ENCODE measurements at places on chromosomes 12 and 14.
A peak's percentile ranks its signal among the peaks of the same experiment; 100 is the strongest.

DNA sequence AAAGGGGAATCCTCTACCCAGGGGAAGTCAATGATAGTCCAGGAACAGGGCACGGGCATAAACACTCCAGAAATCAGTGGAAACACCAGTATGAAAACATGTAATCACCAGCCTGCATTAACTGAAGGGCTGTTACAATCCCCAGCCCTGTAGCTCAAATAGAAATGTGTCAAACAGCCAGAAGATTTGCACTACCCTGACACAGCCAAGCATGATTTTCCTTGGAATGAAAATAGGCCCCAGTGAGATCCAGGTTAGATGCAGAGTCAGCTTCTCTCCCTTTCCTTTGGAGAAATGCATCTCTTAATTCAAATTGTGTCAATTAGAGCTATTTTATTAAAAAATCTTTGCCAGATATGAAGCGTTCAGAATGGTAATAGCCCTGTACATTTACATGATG lies 158.1 kb downstream of the RPS29 start:
- DNase-seq: no peak

DNA sequence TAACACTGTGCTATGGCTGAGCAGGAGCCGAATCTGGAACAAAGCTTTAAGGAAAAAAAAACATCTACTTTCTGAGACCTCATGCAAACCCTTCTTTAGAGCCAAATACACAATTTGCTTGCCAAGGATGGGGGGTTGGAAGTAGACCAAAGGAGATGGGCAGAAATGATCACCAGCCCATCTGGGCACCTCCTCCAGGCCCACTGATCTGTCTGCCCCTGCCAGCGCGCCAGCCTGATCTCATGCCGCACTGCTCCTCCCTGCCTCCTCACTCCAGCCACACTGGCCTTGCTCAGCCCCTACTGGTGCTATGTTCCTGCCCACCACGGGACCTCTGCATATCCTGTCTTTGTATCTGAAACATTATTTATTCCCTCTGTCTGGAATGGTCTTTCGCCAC lies 24.8 kb upstream of the RAB35 start:
- DNase-seq: no peak

DNA sequence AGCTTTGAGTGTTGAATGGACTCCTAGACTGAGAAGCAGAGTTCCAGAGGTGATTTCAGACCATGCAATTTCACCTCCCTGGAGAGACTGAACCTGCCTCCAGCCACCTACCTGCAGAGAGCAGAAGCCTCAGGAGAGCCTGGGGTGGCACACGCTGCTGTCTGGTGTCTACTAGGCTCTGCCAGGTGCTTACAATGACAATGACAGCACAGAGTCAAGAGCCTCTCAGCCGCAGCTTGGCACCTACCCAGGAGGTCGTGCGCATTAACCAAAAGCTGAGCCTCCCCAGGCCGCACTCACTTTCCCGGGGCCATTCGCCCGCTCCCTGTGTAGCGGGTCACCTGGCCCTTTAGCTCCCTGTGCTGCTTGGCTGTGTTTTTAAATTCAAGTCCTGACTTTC lies 63.2 kb downstream of the TESC start:
- DNase-seq: no peak

DNA sequence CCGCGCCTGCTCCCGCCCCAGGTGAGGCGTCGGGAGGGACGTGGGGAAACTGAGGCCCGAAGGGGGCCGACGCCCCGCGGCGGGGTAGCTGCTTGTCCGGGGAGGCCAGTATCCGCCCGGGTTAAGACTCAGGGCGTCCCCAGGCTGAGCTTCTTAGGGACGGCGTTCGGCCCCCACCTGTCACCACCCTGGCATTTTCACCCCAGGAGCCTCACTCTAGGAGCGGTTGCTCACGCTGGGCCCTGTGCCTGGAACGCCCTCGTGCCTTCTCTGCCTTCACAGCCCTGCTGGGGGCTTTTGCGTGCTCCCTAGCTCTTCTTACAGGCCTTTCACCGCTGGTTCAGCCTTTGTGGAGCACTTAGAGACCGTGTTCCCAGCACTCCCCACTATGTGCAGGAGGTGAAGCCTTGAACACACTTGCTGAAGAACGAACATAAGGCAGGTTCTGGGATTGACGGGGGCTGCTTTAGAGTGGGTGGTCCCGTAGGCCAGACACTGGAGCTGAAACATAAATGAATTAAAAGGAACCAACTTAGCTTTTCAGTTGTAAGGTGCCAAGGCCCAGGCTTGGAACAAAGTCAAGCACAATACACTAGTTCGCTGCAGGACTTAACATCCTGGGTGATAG lies 601 bp downstream of the ZNF839 start:
- no peak for DNase-seq

GRCh38 chr14:91356181-91356763 lies 61.3 kb downstream of the CCDC88C start:
- no peak for DNase-seq

DNA sequence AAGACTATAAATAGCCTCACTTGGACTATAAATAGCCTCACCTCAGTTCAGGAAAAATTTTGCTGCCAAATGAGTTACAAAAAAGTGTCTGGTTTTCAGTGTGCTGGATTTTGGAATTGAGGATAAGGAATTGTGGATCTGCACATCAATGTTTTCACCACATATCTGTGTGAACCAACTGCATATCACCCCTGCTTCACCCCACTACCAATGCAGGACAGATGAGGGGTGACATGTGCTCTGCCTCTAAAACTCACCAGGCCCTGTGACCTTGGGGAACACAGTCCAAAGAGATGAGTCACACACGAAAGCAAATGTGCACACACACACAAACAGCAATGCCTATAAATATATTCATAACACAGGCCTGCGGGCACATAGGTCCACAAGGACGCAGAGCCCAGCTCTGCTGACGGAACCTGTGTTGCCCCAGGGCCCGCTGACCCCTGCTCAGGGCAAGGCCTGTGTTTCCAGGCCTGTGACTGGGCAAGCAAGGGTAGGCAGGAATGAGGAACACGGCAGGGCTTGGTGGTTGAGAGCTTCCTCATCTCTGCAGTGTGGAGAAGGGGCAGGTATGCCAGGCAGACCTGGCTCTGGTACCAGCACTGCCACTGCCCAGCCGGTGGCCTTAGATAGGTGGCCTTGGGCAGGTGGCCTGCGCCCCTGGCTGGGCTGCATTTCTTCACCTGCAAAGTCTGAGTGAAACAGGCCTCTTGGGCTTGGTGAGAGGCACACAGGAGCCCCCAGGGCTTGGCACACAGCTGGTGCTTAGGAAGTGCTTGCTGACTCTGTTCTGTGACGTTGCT lies 82.4 kb downstream of the ARL6IP4 start:
- DNase-seq: no peak

DNA sequence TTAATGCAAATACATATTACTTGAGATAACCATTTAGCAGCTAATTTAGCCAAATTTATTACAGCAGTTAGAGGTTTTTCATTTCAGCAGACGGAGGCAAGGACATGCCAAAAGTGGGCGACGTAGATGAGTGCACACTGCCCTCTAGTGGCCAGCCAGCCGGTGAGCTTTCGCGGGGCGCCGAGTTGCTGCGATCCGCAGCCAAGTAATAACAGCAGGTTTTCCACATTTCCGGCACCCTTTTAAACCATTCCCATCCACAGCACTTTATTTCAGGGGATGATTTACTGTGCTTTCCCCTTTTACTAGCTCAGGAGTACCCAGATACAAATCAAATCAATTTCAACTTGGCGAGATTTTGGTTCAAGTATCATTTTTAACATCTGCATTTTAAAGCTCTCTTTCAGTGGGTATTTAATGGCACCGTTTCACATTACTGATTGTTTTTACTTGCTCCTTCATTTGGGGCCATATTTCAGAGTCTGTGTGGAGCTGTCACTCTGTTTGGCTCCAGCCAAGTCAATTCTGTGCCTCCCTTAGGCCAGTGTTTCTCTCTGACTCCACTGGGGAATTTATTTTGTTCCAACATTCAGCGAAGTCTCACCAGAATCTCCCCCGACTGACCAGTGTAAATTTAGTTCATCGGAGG lies 158.0 kb downstream of the EGLN3 start:
- DNase-seq: peak; percentile 9

DNA sequence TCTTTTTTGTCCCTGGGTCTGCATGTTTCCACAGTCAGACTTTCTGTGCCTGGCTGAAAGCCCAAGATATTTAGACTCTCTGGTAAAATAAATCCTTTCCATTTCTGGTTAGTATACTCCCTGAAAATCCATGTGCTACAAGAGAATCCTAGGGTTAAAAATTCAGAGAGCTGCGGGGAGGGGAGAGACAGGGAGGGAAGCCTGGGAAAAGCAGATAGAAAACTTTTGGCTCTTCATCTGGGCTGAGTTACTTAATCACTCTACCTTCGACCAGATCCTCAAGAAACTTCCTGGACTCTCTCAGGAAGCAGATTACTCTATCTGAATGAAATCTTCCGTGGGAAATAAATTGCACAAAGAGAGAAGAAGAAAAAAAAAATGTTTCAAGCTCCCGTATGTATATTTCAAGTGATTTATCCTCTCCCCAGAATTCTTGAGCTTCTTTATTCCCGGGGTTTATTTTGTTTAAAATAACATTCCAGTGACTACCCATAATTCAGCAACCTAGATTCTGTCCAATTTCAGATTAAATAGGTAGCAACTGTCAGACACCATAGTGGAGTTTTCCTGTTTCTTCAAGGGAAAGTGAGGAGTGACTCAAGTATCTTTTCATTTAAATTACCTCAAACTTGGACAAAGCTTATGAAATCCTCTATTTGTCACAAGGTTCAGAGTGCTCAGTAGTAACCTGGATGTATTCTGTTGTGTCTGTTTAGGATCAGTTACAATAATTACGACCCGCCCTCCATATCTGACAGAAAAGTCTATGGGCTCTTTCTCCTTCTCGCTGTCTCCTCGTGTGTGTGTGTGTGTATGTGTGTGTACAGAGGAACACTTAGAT lies 163.7 kb downstream of the MYRFL start:
- DNase-seq: no peak

GRCh38 chr14:67416085-67416484 lies 4.1 kb upstream of the PLEK2 start:
- no peak for DNase-seq

- DNase-seq: no peak
Measured at GRCh38 chr12:86663716-86664115, 407.5 kb upstream of the MGAT4C start.

- no peak for DNase-seq
Measured at GRCh38 chr12:42070036-42070435, 74.6 kb downstream of the GXYLT1 start.

- DNase-seq: no peak
Measured at GRCh38 chr12:51374361-51374760, 16.8 kb downstream of the GALNT6 start.

DNA sequence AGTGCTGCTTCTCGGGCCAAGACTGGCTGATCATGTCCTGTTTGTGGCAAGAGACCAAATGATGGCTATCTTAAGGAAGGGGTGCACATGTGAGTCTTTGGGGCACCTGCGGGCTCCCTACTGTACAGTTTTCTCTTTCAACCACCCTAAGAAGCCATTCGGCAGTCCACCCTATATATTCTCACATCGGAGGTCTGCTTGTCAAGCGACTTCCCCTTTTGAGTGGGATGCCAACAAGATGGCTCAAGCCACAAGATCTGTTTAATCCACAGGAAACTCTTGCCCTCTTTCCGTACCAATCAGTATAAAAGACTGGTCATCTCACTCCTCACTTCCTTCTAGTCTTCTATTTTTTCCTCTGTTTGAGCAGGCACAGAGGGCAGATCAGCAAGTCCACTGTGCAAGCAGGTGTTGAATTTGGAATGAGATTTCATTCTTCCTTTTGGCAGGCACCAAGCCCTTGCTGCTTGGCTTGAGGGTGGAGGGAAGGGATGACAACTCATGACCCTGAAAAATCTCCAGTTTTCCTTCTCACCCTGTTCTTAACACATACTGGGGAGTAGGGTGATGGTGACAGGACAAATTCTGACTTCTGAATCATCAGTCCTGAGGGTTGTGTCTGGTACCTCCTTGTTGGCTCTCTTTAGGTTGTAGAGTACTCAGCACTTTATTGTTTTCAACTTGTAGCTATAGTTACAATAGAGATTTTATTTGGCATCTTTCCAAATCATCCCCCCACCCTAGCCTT lies 17.6 kb downstream of the LACRT start:
- no peak for DNase-seq

GRCh38 chr14:104519721-104520120 lies 59.8 kb upstream of the C14orf180 start:
- no peak for DNase-seq

DNA sequence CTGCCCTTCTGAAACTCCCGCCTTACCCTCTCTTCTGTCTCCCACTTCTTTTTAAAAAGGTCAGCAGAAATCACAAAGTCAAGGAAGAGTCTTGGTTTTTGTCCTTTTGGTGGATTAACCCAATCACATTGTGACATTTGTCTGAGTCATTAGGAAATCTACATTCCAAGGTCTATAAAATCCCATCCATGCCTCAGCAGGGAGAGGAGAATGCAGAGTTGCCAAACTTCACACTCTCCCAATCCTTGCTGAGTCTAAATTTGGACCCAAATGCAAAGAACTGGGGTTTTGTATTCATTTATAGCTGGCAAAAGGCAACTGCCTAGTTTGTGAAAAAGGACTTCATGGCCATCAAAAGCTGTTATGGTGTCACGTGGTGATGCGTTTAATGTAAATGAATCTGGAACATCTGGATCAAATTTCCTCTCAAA lies 67.9 kb downstream of the TMEM30B start:
- no peak for DNase-seq

DNA sequence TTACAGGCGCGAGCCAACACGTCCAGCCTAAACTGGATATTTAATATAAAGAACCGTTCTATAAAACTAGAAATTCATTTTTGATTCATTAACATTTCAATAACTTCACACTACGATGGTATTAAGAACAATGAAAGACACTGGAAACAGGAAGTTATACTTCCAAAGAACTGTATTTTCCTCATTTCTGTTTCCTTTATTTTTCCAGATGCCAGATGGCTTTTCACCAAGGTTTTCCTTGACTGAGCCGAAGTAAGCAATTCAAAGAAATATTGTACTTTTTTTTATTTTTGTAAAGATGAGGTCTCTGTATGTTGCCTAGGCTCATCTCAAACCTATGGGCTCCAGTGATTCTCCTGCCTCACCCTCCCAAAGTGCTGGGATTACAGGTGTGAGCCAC lies 28.2 kb downstream of the EEA1 start:
- DNase-seq: no peak

DNA sequence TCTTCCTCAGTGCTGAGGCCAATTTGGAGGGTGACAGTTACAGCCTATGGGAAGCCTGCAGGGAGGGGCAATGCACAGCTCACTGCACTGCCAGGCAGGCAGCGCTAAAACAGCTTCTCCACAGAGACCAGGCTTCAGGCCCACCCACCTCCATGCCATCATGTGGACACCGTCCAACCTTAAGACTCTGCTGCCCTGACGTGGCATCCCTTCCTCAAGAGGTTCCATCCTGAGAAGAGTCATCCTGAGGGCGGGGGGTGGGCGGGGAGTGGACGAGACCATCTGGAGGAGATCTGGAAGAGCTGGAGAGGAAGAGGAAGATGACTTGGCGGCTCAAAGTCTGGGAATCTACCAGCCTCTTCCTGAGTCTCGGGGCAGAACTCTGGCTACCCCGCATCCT lies 8.4 kb upstream of the ACVRL1 start:
- no peak for DNase-seq

DNA sequence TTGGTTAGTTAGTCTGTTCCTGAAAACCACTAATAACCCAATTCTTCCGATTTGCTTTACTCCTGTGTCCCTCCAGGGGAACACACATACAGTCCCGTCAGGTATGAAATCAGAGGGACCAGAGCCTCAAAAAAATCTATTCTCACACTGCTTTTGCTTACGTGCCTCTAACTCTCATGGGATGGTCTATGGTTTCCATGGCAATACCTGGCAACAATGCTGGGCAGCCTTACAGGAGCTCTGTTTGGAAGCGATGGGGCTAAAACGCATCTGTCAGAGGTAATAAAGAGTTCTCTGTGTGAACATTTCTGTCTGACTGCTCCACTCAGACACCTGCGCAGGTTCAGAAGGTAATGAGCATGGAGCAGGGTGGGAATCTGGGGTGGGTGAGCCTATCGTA lies 376.2 kb downstream of the GXYLT1 start:
- DNase-seq: no peak
